ENCODE measurements at places on chromosomes 13 and 19.

DNA sequence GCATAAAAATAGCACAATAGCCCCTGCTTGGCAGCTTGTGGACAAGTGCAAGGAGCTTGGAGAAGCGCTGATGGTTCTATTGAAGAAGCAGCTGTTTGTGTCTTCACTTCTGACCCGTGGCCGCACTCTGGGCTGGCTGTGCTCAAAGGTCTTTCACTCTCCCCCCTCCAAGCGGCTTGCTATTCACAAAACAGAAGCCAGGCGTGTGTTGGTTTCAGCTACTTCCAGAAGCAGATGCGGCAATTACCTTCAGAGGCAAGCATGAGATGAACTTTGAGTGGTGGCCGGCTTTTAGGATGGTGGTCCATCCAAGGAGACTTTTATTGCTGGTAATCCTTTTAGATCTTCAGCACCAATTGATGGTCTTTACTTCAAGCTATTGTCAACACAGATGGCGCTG lies 188.5 kb upstream of the ARGLU1 start:
- no peak for DNase-seq

DNA sequence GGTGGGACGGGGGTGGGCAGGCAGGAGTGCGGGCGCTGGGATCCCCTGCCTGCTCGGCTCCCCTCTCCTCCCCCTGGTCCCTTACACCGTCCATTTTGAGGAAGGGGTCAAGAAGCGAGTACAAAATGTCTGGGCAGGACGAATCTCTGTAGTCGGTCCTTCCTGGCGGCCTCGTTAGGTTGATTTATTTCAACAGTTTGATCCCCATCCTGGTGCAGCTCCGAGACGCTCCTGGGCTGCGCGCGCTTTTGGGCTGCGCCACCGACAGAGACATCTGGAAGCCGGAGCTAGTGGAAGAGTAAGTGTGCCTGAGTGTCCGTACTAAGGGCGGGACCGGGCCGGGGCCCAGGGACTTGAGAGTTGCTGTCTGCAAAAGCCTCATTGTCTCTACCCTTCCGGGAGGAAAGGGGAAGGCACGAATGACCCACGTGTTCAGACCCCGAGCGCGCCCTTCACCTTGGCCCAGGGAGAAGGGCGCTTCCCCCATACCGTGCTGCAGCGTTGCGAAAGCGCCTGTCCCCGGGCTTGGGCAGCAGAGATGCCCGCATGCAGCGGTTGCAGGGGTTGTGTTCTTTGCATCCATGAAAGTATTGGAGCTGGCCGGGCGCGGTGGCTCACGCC lies 1.8 kb downstream of the ZNF114 start:
- peak; percentile 59 for DNase-seq

DNA sequence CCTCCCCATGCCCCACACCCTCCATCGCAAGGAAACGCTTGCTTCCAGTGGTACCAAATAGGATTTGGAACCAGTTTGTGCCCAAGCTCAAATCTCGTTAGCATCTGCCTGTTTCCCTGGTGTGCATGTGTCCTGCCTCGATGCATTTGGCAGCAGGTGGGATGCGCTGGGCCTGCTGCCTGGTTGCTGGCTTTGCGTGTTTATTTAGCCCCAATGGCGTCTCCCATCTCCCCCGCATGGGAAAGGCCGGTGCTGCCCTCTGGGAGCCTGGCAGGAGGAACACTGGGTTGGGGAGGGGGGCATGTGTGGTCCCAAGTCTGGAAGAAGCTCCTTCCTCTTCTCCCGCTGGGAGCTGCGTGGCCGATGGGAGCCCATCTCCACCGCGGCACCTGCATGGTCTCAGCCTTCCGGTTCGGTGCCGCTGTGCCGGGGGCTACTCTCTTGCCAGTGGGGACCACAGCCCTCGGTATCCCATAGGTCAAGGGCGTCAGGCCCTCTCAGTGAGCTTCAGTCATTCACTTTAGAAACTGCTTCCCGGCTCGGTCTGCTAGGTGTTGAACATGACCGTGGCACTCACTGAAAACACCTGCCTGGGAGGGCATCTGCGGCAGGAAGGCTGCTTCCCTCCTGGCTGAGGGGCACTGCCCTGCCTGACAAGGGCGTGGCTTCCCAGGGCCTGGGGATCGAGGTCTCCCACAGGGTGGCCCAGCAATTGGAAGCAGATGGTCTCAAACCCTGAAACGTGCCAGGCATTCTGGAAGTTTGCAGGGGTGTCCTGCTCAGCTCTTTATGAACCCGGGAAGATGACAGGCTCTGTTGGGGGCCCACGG lies 11.8 kb upstream of the F7 start:
- no peak for DNase-seq

- DNase-seq = no peak
Measured at GRCh38 chr19:51145916-51146493, 3.9 kb downstream of the SIGLEC7 start.

DNA sequence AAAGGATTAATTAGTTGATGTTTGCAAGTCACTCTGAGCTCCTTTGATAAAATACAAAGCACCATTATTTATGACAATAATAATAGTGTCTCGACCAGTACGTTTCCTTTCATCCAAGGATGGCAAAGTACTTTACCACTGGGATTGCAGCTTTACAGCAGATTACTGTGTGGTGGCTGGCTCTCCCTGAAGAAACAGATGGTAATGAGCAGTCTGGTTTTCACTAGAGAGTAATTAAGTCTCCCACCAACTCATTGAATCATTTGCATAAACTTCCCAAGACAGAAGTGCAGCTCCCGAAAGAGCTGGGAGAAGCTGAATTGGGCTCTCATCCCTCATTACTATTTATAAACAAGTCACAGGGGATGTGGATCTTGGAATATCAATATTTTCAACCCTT lies 48.7 kb downstream of the KLF5 start:
- DNase-seq = no peak

- DNase-seq = no peak
Measured at GRCh38 chr13:20401931-20402856, 123.5 kb downstream of the CRYL1 start.

DNA sequence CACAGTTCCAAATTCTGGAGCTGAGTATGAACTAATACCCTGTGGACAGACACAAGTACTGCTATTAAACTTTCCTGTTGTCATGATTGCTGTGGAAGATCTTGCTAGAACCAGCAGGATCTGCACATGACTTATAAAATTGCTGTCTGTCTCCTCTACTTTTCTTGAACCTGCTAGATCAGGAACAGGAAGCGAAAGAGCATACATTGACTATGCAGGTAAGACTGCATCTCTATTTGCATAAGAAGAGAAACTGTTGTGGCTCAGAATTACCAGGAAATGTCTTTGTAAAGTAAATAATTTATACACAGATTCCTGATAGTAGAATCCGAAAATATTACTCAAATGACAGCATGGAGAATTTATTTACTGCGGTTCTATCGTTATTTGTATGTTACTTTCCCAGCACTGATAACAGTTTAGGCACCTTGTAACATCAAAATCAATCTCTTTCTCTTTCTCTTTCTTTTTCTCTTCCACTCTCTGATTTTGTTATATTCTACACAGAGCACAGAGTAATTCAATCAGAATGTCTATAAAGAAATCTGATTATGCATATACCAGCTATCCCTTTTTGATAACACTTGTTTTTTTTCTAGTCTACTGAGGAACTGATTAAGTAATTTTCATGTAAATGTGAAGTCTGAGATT lies 226.5 kb downstream of the MYO16 start:
- DNase-seq = no peak

- DNase-seq = no peak
Measured at GRCh38 chr13:111338841-111339240, 18.4 kb downstream of the TEX29 start.

- no peak for DNase-seq
Measured at GRCh38 chr13:37816276-37816675, 53.3 kb downstream of the TRPC4 start.

DNA sequence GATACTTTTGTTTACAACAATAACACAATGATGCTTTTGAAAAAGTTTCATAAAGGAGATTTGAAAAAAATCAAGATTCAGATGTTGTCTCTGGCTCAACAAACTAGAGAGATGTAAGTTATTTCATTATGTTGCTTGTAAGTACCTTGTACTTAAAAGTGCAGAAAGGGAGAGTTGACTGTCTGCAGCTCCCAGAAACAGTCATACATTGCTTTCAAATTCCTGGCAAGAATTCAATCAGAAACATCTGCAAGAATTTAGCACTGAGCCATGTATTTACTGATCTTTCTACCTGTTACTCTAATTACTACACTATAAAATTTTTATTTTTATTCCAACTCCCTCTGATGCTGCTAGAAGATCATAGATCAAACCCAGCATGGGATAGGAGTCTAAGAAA lies 1261.3 kb upstream of the SPRY2 start:
- no peak for DNase-seq

GRCh38 chr19:41436674-41436951 lies 3.1 kb downstream of the DMAC2 start:
- DNase-seq = no peak

GRCh38 chr19:9856609-9857008 lies 21.5 kb downstream of the PIN1 start:
- no peak for DNase-seq

All from glutamatergic neuron (in vitro differentiated cells).